Activated CD4-positive, alpha-beta T cell treated with anti-CD3 and anti-CD28 coated beads, Interleukin-2, amount 10 ng/mL, durations not matched to agents 7 days and 5 days (primary cell): ENCODE measurements at places on chromosomes 12 and 14. TPM values are rescaled to one million over a fixed set of nuclear protein-coding genes. Genes with fewer than 3 reads are reported as not detected.

- no peak overlapping the region for H3K27ac ChIP-seq
- no peak overlapping the region for H3K4me3 ChIP-seq
- H3K4me1 ChIP-seq = no peaks in the 10 kb centered on the region
- no peaks in the 10 kb centered on the region for H3K36me3 ChIP-seq
- H3K27me3 ChIP-seq = peaks cover 7% of the 10 kb centered on the region
Observed at GRCh38 chr14:103128631-103129300, 5.5 kb downstream of the TNFAIP2 start.

DNA sequence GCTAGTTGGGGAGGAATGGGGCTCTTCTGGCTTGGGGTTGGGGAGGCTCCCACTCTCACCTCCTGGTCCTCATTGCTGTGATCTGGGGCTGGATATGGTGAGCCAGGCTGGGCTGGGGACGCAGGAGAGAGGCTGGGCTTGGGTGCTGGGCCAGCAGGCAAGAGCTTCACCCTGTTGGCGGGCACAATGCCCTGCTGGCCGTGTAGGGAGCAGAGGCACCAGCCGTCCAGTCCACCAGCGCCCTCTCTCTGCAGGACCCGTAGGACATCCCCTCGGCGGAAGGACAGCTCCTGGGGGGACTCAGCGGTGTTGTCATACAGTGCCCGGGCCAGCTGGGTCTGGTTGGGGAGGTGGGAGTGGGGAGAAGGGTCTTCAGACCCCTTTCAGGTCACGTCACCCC lies 4.5 kb downstream of the EFS start:
- H3K27ac ChIP-seq = no peak overlapping the region
- no peaks in the 10 kb centered on the region for H3K4me1 ChIP-seq
- no peak overlapping the region for H3K4me3 ChIP-seq
- H3K27me3 ChIP-seq = peaks cover 20% of the 10 kb centered on the region
- DNase-seq = no peak

GRCh38 chr12:70241845-70242244 lies 1.4 kb upstream of the CNOT2 start:
- peak overlapping the region; percentile 97 for H3K27ac ChIP-seq
- no peaks in the 10 kb centered on the region for H3K27me3 ChIP-seq
- H3K4me3 ChIP-seq = peak overlapping the region; percentile 89
- H3K4me1 ChIP-seq = peaks cover 52% of the 10 kb centered on the region
- peaks cover 57% of the 10 kb centered on the region for H3K36me3 ChIP-seq
- DNase-seq = no peak

DNA sequence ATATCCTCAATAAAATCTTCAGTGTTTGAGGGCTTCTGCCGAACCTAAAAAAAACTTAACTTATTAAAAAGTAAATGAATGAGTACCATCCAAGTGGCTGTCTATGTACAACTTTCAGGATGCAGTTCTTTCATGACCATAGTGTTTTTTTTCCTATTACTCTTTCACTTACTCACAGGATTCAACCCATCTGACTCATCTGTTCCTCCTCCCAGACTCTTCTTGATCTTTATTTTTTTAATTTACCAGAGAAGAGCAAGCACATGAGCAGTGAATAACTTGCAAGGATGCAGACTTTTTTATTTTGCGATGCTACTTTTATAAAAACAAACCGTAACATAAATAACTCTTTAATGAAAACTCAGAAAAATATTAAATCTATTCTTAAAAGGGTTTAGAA lies 24.5 kb downstream of the RECQL start:
- H3K4me1 ChIP-seq = peaks cover 4% of the 10 kb centered on the region
- no peak for DNase-seq
- H3K36me3 ChIP-seq = peaks cover 41% of the 10 kb centered on the region
- no peaks in the 10 kb centered on the region for H3K27me3 ChIP-seq
- H3K27ac ChIP-seq = no peak overlapping the region

DNA sequence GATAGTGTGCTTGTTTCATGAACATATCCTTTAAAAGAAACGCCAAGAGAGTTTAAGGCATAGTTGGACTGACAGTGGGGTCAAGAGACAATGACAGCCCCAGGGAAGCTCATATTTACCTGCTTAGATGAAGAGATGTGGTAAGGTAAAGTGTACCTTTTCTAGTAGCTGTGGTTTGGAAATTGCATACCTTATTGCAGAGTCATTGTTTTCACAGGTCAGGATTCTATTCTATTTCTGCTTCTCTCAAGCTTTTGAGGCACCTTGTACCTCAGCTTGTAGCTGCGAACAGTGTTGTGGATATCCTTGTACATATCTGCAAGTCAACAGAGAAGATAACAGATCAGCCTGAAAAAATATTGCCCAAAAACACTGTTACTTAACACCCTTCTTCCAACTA lies 47.7 kb downstream of the ATP6V1D start:
- no peak overlapping the region for H3K27ac ChIP-seq
- no peaks in the 10 kb centered on the region for H3K27me3 ChIP-seq
- peaks cover 2% of the 10 kb centered on the region for H3K4me1 ChIP-seq

DNA sequence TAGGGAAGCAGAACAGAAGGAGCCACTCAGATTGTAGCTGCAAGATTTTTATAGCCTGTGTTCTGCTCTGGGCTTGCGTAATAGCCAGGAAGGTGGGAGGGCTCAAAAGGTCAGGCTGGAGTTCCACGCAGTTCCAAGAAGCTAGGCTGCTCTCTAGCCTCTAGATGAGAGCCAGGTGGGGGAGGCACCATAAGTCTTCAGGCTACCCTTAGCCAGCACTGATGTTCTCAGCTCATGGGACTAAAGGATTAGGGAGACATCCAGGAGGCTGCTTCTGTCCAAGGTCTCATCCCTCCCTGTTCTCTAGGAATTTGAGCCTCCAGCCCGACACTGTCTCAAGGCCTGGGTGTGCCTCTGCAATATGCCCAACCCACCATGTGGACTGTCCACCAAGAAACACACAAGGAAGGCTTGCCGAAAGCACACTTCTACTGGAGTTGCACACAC lies 1.7 kb downstream of the LMBR1L start:
- peaks cover 28% of the 10 kb centered on the region for H3K4me1 ChIP-seq
- peak overlapping the region; percentile 96 for H3K4me3 ChIP-seq
- DNase-seq = no peak
- H3K27me3 ChIP-seq = no peaks in the 10 kb centered on the region
- peaks cover 9% of the 10 kb centered on the region for H3K36me3 ChIP-seq
- peak overlapping the region; percentile 94 for H3K27ac ChIP-seq

DNA sequence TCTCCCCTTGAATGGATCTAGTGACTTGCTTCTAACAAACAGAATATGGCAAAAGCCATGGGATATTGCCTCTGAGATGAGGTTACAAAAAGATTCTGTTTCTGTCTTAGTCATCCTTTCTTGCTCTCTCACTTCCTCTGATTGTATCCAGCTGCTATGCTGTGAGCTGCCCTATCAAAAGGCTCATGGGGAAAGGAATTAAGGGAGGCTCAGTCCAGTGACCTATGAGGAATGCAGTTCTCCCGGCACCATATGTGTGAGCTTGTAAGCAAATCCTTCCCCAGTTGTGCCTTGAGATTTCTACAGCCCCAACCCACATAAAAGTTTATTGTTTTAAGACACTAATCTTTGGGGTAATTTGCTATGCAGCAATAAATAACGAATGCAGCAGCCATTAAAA lies 183.1 kb downstream of the KLHL28 start:
- no peaks in the 10 kb centered on the region for H3K4me1 ChIP-seq
- H3K36me3 ChIP-seq = no peaks in the 10 kb centered on the region
- no peak overlapping the region for H3K4me3 ChIP-seq
- no peaks in the 10 kb centered on the region for H3K27me3 ChIP-seq
- no peak for DNase-seq

DNA sequence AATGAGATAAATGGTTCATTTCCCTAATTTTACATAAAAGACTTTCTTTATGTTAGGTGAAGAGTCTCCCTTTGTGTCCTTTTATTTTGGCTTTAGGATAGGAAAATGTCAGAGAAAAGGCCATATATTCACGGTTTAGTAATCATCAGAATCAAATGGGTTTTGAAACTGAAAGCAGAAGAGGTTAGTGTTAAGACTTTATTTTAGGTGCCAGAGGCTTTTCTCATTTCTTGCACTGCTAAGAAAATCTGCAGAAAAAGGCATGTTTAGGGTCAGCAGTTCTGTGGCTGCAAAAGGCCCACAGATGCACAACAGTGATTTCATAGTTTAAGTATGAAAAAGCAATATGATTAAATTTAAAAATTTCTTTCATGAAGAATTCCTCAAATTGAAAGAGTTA lies 80.4 kb upstream of the SINHCAF start:
- H3K4me3 ChIP-seq = no peak overlapping the region
- no peak overlapping the region for H3K27ac ChIP-seq
- H3K27me3 ChIP-seq = no peaks in the 10 kb centered on the region
- no peaks in the 10 kb centered on the region for H3K36me3 ChIP-seq
- H3K4me1 ChIP-seq = peaks cover 7% of the 10 kb centered on the region
- DNase-seq = no peak

Gene LRRC43
- total RNA-seq = not detected

Gene GPRC5D
- total RNA-seq = 0.22 TPM

Gene NFATC4
- not detected for total RNA-seq

Gene MIS18BP1
- total RNA-seq = 81.9 TPM
